Esophagus muscularis mucosa (tissue), 4 donors: ENCODE measurements at places on chromosomes 5 and 9. TPM values are rescaled to one million over a fixed set of nuclear protein-coding genes. Genes with fewer than 3 reads are reported as not detected.

Gene OR2Y1
- total RNA-seq: not detected

Gene PCDHB10
- total RNA-seq: 3.3 TPM

Gene TYRP1
- total RNA-seq: not detected

Gene GABRA1
- total RNA-seq: not detected

Gene NNT
- 69.0 TPM for total RNA-seq

Gene CATSPER3
- 0.65 TPM for total RNA-seq

Gene KCNIP1
- 1.7 TPM for total RNA-seq

Gene NTRK2
- 4.9 TPM for total RNA-seq

Gene SPATA6L
- total RNA-seq: 1.3 TPM

Gene CCDC187
- not detected for total RNA-seq

Gene PPIP5K2
- total RNA-seq: 21.6 TPM

Gene SPINK6
- not detected for total RNA-seq

Gene PDE6A
- total RNA-seq: not detected

Gene MRPL50
- 8.3 TPM for total RNA-seq

Gene FGF1
- 2.9 TPM for total RNA-seq

Gene ZFP2
- total RNA-seq: 2.1 TPM

Gene TAF11L10
- not detected for total RNA-seq

Gene ENTREP1
- total RNA-seq: 16.2 TPM

Gene TAF11L8
- not detected for total RNA-seq

Gene RPS23
- total RNA-seq: 3,337 TPM

Gene TMEM252
- total RNA-seq: not detected

Gene GTF3C5
- 58.1 TPM for total RNA-seq

Gene PCDHGC5
- total RNA-seq: 1.5 TPM

Gene GARIN3
- not detected for total RNA-seq

Gene SPEF2
- 2.8 TPM for total RNA-seq

Gene LTC4S
- 15.2 TPM for total RNA-seq

Gene ECSCR
- total RNA-seq: 23.9 TPM
